Daoy (cell line): ENCODE measurements at places on chromosomes 1 and 21.
A peak's percentile ranks its signal among the peaks of the same experiment; 100 is the strongest.

GRCh38 chr1:18820791-18821641 is 38.4 kb downstream of the TAS1R2 start:
- DNase-seq, result peak; percentile 83

DNA sequence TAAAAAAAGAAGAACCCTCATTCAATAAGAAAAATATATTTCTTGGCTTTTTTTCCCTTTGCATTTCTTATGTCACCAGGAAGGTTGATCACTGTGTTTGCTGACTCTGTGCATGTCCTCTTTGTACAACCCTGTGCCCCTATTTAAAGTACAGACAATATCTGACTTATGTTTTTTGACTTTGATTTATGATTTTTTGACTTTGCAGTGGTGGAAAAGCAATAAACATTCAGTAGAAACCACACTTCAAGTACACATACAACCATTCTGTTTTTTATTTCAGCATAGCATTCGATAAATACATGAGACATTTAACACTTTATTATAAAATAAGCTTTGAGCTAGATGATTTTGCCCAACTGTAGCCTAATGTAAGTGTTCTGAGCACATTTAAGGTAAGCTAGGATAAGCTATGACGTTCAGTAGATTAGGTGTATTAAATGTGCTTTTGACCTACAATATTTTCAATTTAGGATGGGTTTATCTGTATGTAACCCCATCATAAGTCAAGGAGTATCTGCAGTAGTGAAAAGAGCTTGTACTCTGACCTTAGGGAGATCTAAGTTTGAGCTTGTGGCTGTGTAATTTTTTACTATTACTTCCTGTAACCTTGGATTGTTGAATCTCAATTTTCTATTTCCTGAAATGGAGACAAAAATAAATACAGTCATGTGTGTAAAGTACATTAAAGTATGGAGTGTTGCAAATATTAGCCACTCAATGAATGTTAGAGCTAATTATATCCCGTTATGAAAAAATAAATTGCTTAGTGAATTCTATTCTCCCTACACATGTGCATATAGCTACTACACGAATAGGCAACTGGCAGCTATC is 1.2 kb downstream of the RNASEL start:
- no peak for DNase-seq

GRCh38 chr1:181061891-181062835 is 26.3 kb upstream of the IER5 start:
- no peak for DNase-seq

DNA sequence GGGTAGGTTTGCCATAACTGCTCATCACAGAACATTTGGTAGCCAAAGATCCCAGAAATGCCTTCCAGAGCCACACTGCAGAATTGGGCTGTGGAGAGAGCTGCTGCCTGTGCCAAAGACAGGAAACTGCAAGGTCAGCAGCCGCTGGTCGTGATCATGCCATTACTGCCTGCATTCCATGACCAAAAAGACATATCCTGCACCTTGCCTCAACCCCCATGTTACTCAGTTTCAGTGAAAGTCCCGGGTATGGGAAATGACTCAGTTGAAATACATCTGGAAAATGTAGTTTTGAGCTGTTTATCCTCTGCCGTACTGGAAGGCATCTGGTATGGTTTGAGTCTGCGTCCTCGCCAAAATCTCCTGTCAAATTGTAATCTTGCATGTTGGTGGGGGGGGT is 161.7 kb downstream of the FCRL5 start:
- peak; percentile 81 for DNase-seq

- peak; percentile 42 for DNase-seq
These were observed 12.3 kb upstream of the PHC2 start for GRCh38 chr1:33443080-33443704.

GRCh38 chr1:66981679-66982078 is 56.9 kb downstream of the MIER1 start:
- peak; percentile 34 for DNase-seq

GRCh38 chr1:43463479-43463878 is 9.7 kb upstream of the HYI start:
- no peak for DNase-seq

DNA sequence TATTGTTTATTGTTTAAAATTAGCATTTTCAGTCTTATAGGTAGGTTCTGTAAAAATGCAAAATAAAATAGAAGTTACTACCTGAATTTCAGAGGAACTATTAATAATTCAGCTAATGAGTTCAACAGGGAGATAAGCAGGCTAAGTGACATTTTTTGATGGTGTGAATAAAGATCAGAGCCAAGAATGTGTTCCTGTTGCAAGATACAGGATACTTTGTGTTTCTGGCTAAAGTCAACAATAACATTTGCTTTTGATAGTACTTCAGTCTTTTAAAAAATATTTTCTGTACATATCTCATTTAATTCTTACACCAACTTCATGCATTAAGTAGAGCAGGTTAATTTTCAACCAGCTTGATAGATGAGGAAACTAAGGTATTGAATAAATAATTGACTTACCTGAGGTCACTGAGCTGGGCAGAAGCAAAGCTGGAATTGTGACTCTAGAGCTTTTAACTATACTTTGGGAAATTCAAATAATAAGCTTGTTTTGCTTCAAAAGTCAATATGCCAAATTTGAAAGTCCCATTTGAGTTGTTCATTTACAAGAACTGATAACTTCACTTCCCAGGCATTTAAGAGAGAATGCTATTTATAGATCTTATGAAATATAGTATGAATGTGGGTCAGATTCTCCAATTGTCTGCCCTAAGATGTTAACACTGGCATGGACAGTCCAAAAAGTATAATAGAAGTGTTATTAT is 6.0 kb downstream of the GORAB start:
- DNase-seq, result no peak

GRCh38 chr1:206785182-206785765 is 13.0 kb upstream of the IL10 start:
- no peak for DNase-seq

GRCh38 chr1:58356402-58356801 is 190.1 kb downstream of the OMA1 start:
- no peak for DNase-seq

- no peak for DNase-seq
These were observed 20.3 kb downstream of the RSPH1 start for GRCh38 chr21:42475526-42476387.

- DNase-seq, result peak; percentile 44
These were observed 163.5 kb downstream of the RYR2 start for GRCh38 chr1:237205400-237206064.

DNA sequence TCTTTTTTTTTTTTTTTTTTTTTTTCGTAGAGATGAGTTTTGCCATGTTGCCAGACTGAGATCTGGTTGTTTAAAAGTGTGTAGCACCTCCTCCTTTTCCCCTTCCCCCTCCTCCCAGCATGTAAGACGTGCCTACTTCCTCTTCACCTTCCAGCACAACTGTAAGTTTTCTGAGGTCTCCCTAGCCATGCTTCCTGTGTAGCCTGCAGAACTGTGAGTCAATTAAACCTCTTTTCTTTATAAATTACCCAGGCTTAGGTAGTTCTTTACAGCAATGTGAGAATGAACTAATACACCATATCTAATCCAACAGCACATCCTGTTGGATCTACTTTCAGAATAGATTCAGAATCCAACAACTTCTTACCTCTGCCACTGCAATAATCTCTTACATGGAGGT is 111.1 kb downstream of the CLIC6 start:
- no peak for DNase-seq

GRCh38 chr1:230048322-230048721 is 18.7 kb upstream of the GALNT2 start:
- no peak for DNase-seq

DNA sequence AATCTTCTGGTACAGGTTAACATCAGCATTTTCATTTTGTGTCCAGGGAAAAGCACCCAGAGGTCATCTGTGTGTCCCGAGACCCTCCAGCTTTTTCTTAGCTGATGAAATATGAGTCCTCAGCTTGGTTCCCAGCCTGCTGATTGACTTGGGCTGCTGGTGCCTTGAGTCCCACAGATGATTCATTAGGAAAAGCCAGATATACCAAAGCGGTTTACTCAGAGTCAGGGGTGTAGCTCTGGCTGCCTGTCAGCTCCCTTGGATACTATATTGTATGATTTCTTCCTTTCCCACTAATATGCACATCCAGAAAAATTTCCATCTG is 43.7 kb upstream of the MAB21L3 start:
- DNase-seq, result peak; percentile 71

- DNase-seq, result no peak
These were observed 33.3 kb downstream of the BMP8A start for GRCh38 chr1:39524591-39525365.

DNA sequence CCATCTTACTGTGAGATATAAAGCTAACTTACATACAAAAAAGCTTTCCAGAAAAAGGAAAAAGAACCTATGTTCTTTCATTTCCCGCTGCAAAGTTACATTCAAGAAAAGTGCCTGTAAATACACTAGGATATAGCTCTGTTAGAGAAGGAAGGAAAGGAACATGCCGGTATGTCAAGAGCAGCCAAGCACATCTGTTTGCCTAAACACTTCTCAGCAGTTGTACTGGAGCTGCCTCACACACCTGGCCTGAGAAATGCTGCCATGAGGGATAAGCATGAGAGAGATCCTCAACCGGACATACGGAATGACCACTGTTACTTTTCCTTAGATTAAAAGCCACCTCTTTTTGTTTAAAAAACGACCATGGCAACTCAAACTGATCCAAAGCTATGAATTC is 189.7 kb downstream of the RERE start:
- no peak for DNase-seq

DNA sequence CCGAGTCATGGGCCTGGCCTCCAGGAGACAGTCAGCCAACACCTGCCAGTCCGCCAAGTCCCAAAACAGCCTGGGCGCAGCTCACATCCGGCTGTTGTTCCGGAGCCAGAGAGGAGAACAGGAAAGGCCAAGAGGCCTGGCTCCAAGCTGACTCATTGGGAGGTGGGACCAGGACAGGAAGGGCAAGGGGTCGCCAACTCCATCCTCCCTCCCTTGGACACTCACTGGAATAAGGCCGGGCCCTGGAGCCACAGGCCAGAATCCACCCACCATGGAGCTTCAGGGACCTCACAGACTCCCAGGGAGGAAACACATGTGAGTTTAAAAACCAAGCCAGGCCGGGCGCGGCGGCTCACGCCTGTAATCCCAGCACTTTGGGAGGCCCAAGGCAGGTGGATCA is 25.1 kb upstream of the CLIC4 start:
- DNase-seq, result peak; percentile 78

GRCh38 chr1:107692580-107693345 is 272.2 kb downstream of the VAV3 start:
- DNase-seq, result no peak

GRCh38 chr1:36553591-36554322 is 71.0 kb upstream of the CSF3R start:
- DNase-seq, result peak; percentile 80

GRCh38 chr1:207836591-207837347 is 74.2 kb downstream of the CD34 start:
- no peak for DNase-seq

GRCh38 chr1:87940421-87940820 is 611.7 kb downstream of the LMO4 start:
- DNase-seq, result no peak

- DNase-seq, result no peak
These were observed 5.9 kb downstream of the MAN1C1 start for GRCh38 chr1:25622531-25622930.

GRCh38 chr1:24294716-24295371 is 24.3 kb upstream of the GRHL3 start:
- DNase-seq, result peak; percentile 88

GRCh38 chr1:51222136-51222787 is 13.8 kb upstream of the RNF11 start:
- no peak for DNase-seq

GRCh38 chr1:25927521-25928265 is 21.5 kb upstream of the STMN1 start:
- DNase-seq, result no peak

DNA sequence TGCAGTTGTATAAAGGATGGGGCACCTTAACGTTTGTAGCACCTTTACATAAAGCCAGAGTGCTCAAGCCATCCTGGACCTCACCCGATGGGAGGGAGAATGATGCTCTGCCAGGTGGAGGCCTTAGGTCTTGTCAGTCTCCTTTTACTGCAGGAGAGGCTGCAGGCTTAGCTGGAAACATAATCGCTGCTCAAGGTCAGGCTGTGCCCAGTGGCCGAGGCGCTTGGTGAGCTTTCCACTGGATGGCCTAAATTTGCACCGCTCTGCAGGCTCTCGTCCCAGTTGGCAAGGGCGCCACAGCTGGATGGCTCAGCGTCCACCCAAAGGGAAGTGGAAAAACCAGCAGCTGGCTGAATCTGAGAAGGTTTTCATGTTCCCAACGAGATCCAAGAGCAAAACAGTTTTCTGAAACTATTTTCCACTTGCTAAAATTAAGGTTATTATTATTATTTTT is 438.9 kb downstream of the CAMTA1 start:
- no peak for DNase-seq

DNA sequence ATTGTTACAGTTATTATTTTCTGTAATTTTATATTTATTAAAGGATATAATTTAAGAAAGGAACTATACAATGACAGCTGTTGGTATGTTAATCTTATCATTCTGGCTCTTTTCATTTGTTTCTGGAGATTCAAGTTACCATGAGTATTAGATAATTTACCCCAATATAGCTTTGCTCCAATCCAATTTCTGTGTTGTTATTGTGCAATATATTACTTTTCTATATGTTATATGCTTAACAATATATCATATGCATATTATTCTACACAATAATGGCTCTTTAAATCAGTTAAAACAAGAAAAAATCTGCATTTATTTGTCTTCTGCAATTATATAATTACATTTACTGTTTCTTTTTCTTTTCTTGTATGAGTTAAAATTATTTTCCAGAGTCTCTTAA is 1650.9 kb downstream of the BRINP3 start:
- DNase-seq, result no peak

DNA sequence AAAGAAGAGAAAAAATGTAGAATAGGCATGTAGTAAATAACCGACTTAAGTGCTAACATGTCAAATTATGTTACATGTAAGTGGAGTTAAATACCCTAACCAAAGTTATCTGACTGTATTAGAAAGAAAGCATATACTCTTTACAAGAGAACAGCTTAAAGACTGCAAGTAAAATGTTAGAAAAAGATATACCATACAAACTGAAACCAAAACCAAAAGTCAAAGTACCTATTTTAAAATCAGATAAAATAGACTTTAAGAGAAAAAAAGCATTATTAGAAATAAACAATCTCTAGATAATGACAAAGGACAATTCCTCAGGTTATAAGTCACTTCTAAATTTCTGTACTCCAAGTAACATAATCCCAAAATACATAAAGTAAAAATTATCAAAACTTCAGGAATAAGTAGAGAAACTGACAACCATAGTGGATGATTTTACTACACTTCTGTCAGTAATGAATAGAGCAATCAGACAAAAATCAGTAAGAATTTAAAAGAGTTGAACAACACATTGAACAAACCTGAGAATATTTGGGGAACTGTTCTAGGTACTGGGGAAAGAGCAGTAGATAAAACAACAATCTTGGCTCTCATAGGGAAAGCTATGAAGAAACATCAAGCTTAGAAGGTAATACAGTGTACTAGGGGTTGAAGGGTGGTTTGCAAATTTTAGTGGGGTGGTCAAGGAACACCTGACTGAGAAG is 127.3 kb downstream of the TBX19 start:
- DNase-seq, result no peak

GRCh38 chr1:247111700-247112478 is 7.7 kb upstream of the ZNF669 start:
- DNase-seq, result peak; percentile 28
